ENCODE measurements at places on chromosomes 12 and 14. TPM values are rescaled to one million over a fixed set of nuclear protein-coding genes. Genes with fewer than 3 reads are reported as not detected.

Gene GPR135
- 0.91 TPM for total RNA-seq

DNA sequence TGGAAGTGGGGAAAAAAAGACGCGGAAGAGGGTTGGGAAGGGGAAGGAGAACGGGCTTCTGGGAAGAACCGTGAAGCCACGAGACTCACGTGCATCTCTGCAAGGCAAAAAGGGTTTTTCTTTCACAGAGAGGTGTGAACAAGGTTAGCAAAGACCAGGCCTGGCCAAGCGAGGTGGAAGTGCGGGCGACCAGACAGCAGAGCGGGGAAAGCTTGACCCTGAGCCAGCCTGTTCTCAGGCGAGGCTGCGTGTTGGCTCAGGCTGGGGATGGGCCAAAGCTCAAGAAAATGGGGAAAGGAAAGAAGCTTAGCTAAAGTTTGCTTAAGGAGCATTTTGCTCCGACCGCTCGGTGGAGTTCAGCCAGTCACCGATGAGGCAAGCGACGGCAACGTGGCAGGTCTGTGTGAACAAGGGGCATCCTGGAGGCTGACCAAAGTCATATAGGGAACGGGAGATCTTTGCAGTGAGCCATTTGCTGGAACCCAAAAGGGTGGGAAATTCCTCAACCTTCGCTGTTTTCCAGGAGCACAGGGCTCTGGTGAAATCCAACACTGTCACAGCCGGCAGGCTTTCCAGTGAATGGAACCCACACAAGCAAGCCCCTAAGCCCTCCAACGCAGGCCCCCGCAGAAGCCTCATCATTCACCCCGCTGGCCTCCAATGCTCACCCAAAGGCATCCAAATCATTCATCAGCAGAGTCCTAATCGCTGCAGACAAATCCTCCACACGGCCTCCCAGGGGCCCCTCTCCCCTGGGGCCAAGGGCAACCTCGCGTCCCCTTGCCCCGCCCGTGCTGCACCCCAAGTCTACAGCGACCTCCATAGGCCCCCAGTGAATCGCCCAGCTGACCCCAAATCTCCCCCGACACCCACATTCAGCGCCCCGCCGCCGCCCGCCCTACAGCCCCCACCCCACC is 754 bp downstream of the ZNF605 start:
- peak; percentile 18 for DNase-seq

DNA sequence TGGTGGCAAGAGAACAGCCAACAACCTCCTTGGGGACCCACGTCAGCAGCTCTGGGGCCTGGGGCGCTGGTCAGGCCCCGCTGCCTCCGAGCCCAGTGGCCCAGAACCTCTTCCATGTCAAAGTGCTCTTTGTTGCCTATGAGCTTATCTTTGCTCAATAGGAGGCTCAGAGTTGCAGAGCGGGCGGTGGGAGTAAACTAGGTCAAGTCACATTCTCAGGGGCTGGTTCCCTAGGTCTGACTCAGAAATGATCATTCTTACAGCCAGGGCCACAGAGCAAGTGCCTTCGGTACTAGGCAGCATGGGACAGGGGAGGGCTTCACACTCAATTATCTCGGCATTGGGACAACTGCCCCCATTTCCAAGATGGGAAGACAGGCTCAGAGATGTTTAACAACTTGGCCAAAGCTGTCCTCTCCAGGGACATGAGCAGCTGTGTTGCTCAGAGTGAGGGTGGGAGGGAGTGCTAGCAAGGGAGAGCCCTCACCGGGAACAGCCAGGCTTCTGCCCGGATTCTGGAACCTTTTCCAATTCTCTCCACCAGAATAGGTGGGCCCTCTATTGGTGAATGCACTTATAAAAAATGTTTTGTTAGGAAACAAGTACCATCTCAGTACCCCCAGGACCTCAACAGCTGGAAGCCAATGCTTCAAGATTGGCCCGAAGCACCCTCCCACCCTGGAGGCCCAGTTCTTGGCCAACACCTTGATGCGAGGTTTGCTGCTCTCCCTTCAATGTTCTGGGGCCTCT is 11.9 kb downstream of the SLC25A29 start:
- DNase-seq, result peak; percentile 19

DNA sequence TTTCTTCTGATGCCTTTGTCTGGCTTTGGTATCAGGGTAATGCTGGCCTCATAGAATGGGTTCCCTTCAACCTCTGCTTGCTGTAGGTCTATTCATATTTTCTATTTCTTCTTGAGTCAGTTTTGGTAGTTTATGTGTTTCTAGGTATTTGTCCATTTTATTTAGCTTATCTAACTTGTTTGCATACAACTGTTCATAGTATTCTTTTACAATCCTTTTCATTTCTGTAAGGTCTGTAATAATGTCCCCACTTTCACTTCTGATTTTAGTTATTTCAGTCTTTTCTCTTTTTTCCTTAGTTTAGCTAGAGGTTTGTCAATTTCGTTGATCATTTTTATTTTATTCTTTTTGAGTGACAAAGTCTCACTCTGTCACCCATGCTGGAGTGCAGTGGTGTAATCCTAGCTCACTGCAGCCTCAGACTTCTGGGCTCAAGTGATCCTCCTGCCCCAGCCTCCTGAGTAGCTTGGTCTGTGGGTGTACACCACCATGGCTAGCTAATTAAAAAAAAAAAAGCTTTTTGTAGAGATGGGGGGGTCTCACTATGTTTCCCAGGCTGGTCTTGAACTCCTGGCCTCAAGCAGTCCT is 11.7 kb downstream of the TTLL5 start:
- no peak for DNase-seq

- DNase-seq, result no peak
Observed at GRCh38 chr14:88559852-88560251, 3.0 kb upstream of the ZC3H14 start.

DNA sequence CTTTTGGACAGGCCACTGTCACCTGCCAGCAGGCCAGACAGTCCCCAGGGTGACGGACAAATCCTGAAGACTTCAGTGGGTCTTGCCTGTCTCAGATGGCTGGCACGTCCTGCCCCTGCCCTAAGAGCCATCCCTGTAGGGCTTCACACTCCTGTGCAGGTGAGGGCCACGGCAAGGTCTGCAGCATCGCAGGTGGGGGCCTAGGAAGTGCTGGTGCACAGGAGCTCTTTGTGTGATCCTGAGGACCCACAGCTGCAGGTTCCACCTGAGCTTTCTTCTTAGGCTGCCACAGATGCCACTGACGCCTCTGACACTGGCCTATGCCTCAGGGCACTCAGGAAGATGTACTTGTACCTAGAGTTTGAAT is 108.5 kb upstream of the FKBP4 start:
- DNase-seq, result no peak

- peak; percentile 10 for DNase-seq
Observed at GRCh38 chr12:52198454-52199215, 6.8 kb upstream of the KRT80 start.

Gene TGM1
- total RNA-seq, result 4.2 TPM

Data from glutamatergic neuron (in vitro differentiated cells).